ENCODE measurements at places on chromosomes 2 and 18.

GRCh38 chr2:131125195-131125757, 20.1 kb downstream of the PLEKHB2 start:
- DNase-seq = no peak

GRCh38 chr2:128306081-128306930, 12.4 kb downstream of the HS6ST1 start:
- DNase-seq = no peak

GRCh38 chr2:43075054-43075593, 151.3 kb downstream of the ZFP36L2 start:
- DNase-seq = no peak

DNA sequence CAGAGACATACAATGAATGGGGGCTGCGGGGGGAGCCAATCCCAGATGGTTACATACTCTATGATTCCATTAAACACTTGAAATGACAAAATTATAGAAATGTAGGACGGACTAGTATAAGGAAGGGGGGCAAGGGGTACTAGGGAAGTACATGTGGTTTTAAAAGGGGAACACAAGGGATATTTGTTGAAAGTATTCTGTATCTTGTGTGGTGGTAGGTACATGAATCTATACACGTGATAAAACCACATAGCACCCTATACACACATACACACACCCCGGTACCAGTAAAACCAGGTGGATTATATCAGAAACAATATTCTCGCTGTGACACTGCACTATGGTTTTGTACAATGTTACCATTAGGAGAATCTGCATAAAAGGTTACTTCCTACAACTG, 45.4 kb downstream of the ASXL2 start:
- DNase-seq = no peak

DNA sequence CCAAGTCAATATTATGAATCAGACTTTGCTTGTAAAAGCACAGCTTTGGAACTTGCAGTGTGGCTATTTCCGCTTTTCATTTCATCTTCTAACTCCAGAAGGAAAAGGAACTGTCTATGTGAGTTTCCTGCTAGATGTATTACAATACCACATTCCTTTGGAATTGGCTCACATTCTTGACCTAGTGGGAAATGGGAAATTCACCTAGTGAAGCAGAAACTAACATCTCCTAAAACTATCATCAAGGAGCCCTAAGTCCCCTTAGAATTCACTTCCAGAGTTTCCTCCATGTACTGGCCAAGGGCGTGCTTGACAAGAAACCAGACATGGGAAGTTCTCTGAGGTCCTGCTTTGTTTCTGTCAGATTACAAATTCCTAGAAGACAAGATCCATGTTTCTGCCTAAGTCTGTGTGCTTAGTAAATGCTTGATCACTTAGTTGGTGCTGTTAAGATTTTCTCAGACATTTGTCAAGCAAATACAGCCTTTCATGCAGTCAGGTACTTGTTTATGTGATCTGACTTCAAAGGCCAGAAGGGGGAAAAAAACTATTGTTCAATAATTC, 275.7 kb upstream of the FN1 start:
- DNase-seq = no peak

GRCh38 chr2:42340045-42340937, 20.7 kb downstream of the COX7A2L start:
- DNase-seq = no peak

DNA sequence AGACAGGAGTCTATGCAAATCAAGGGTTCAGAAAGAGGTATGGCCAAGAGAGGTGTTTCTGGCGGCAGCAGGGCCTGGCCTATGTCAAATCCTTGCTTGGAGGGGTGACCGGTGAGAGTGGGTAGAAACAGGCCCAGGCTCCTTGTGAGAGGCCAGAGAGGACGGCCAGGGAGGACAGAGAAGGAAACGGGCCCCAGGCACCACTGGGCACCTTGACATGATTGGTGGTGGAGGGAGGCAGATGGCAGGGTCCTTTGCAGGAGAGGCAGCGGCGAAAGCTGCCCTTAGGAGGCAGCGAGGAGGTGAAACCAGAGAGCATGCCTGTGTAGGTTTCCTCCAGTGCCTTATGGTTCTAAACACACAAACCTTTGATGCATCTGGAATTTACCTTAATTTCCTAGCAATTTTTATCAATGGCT, 6.2 kb downstream of the RAMP1 start:
- DNase-seq = no peak

- no peak for DNase-seq
Measured at GRCh38 chr2:70399046-70399445, 97.2 kb upstream of the FAM136A start.

- DNase-seq = no peak
Measured at GRCh38 chr2:190553254-190553653, 18.7 kb upstream of the NEMP2 start.

GRCh38 chr2:25473758-25474340, 132.1 kb upstream of the DNMT3A start:
- DNase-seq = no peak

- DNase-seq = no peak
Measured at GRCh38 chr2:119436993-119437772, 5.5 kb downstream of the TMEM37 start.

GRCh38 chr2:154814856-154815255, 116.4 kb downstream of the KCNJ3 start:
- DNase-seq = no peak

GRCh38 chr2:39975476-39976020, 196.5 kb upstream of the THUMPD2 start:
- DNase-seq = no peak

DNA sequence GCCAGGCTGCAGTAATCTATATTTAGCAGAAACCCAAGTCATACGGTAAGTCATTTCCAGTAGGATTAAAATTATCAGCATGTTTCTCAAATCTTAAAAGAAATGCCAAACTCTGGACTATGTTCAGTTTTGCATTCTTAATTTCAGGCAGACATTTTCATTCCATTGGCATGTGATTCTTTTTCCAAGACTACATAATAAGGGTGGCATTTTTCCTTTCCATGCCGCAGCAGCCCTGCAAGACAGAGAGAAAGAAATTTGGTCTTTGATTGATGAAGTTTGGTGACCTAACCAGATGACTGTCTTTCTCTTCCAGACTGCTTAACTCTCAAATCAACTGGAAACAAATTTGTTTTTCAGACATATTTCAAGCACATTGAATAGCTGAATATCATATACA, 118.1 kb downstream of the FHOD3 start:
- DNase-seq = no peak

GRCh38 chr2:119442226-119442619, 10.6 kb downstream of the TMEM37 start:
- DNase-seq = no peak

DNA sequence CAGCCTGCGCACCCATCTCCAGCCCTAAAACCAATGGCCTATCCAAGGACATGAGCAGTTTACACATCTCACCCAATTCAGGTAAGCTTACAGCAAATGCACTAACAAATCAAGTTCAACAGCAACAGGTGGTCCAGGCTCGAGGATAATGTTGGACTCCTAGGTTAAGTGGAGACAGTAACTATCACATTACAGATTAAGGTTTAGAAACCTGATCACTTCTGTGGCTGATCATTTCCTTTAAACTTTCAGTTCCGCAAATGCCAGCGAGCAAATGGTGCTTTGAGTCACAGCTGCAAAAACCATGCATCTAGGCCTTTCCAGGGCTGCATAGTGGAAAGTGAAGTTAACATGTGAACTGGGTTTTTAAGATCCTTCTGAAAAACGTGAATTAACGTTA, 259.4 kb downstream of the GBX2 start:
- no peak for DNase-seq

GRCh38 chr18:26574958-26575864, 26.9 kb upstream of the KCTD1 start:
- no peak for DNase-seq

- no peak for DNase-seq
Measured at GRCh38 chr2:67802291-67802690, 260.5 kb downstream of the C1D start.

DNA sequence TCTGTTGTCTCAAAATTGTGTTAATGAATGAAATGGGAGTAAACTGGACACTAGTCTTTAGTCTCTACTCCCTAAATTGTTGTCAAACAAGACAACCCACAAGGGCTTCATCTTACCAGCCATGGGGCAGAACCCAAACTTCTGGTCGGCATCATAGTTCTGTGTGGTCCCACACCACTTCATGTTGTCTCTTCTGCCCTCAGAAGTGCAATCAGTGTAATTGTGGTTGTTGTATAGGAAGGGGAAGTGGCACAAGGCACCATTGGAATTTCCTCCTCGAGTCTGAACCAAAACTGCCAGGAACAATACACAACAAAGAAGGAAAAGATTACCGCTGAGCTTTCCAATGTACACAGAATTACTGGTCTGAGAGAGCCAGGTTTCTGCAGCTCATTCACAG, 12.6 kb downstream of the FN1 start:
- no peak for DNase-seq

DNA sequence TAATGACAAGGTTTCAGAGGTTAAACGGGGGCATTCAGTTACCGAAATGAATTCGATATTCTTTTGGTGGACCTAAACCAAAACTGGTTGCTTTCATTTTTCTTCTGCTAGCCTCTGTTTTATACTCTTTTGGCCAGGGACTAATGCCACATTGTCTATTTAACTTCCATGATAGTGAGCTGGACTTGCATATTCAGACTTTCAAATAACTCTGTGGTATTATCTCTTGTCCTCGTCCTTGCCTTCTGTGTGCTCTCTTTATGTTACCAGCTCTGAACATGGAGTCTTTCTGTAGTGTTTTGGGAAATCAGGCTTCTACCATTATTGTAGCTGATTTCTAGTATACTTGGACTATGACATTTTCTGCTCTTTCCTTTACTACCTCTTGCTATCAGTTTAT, 75.1 kb downstream of the CCDC102B start:
- DNase-seq = no peak

DNA sequence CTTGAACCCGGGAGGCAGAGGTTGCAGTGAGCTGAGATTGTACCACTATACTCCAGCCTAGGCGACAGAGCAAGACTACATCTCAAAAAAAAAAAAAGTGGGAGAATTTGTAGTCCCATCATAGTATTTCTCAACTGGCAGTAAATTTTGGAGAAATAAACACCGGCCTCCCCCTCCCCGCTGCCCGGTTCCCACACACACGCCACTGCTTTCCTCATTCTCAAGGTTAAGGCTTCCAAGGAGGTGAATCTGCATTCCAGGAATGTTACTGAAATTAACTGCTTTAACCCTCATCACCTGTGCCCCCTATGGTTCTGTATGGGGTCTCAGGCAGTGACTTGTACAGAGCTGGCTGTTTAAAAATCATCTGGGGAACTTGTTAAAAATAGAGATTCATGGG, 49.9 kb downstream of the MRPL35 start:
- no peak for DNase-seq
